Natural killer cell treated with Interleukin-12 subunit alpha and Interleukin-12 subunit beta and Interleukin-15 and Interleukin-18, amount 100 ng/mL, for 72 hours (primary cell): ENCODE measurements at places on chromosomes 12 and 14.

DNA sequence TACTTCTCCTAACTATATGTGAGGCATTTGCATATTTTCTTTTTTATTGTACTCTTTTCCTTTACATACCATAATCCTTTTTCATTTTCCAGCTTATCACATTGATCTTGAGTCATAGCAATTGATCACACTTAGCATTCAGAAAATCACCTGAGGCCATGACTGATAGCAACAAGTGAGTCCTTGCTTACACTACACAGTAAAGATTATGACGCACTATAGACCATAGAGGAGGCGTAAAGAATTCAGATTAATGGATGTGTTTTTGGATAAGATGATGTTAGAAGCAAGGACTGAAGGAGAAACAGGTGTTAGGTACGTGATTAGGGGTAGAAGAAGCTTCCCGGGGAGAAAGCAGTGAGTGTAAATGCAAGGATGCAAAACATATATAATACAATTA, 637.7 kb downstream of the ETNK1 start:
- no peak for DNase-seq

- DNase-seq = no peak
These were observed 51.4 kb downstream of the PLEKHG7 start for GRCh38 chr12:92753976-92754885.

- DNase-seq = no peak
These were observed 462.5 kb upstream of the TBX3 start for GRCh38 chr12:115146453-115146852.

DNA sequence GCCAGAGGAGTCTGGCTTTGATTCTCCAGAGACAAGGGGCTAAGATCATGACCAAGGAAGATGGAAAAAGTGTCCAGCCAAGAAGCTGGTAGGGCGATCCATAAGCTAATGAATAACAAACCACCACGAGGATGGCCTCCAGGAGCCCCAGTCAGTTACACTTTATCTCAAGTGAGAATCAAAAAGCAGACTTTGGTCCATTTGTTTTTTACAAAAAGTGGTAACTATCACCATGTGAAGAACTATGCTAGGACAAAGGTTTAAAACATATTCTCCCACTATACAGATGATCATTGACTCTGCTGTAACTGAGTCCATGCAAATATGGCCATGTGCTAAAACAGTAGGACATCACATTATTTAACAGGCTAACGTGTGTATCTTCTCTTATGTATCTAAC, 13.9 kb downstream of the SETD3 start:
- DNase-seq = no peak

GRCh38 chr14:99183716-99184115, 88.3 kb downstream of the BCL11B start:
- DNase-seq = no peak

DNA sequence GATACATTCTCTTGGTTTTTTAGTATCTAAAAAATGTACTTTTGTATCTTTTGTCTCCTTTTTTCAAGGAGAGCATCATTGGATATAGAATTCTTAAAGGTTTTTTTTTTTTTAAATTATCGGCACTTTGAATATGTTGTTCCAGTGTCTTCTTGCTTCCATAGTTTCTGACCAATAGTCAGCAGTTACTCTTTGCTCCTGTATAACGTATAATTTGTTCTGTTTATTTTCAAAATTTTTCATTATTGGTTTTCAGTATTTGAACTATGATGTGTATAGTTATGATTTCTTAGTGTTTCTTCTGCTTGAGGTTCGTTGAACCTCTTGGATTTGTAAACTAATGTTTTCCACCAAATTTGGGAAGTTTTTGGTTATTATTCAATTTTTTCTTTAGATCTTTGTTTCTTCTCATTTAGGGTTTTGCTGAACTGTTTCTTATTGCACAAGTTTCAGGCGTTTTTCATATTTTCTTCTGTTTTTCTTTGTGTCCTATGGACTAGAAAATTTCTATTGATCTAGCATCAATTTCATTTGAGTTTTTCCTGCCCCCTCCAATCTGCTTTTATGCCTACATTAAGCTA, 93.9 kb downstream of the PLBD1 start:
- DNase-seq = no peak

- no peak for DNase-seq
These were observed 179.9 kb upstream of the PELI2 start for GRCh38 chr14:55938249-55938791.

DNA sequence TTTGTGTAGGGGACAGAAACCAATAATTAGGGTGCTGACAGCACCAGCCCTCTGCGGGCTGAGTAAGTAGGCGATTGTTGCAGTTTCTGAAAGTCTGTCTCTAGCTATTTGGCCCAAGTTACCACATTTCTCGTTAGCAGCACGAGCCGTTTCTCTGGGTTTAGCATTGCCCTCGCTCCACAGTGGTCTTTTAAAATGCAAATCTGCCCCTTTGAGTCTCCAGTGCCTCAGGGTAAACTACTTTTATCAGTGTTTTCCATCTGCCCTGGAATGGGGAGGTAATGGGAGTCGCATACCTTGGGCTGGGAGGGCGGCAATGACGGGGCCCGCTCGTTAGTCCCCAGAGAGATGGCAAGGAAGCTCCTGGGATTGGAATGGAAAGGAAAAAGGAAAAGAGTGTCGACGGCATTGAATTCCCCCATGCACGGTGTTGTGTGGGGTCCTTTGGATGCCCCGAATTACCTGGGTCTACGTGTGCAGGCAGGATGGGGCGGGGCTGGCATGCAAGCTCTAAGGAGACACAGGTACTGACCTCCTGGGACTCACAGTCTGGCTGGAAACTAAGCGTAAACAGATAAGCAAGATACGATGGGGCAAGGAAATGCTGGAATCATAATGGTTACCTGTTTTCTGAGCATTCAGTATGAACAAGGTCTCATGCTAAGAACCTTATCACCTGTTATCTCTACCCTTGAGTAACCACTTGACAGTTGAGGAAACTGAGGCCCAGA, 131.8 kb upstream of the MAP1LC3B2 start:
- no peak for DNase-seq

- DNase-seq = no peak
These were observed 122.1 kb downstream of the PRKD1 start for GRCh38 chr14:29805415-29806123.

DNA sequence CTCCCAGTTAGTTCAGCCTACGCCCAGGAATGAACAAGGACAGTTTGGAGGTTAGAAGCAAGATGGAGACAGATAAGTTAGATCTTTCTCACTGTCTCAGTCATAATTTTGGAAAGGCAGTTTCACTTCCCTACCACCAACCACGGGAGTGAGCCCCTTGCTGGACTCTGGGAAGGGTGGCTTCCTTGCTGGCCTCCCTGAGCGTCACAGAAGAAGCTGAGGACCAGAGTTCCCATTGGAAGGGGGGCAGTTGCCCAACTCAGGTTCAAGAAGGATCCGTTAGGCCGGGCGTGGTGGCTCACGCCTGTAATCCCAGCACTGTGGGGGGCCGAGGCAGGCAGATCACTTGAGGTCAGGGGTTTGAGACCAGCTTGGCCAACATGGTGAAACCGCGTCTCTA, 106.2 kb upstream of the MAX start:
- DNase-seq = no peak

DNA sequence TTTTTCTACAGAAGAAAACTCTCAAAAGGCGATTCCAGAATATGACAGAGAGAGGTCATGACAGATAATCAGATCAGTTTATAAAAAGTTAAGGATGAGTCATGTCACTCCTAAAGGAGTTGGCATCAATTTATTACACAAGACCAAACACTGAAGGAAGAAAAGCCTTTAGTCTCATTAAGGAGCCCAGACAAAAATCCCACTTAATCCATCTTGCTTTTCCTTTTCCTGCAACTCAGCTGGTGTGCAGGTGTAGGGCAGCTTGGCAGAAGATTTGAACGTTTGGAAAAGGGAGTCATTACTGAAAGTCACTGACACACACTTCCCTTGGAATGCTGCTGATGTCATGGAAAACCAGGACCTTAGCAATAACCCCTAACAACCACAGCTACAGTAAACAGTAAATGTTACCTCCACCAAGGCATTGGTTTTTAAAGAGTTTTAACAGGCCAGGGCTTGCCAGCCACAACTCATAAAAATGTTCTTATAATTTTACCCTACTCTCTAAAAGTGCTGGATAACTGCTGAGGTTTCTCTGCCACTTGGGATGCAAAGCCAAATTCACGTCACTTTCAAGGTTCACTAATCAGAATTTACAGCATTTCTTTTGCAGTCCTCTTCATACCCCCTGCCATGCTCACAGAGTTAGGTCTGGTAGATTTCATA, 320.6 kb downstream of the RAD51B start:
- no peak for DNase-seq

DNA sequence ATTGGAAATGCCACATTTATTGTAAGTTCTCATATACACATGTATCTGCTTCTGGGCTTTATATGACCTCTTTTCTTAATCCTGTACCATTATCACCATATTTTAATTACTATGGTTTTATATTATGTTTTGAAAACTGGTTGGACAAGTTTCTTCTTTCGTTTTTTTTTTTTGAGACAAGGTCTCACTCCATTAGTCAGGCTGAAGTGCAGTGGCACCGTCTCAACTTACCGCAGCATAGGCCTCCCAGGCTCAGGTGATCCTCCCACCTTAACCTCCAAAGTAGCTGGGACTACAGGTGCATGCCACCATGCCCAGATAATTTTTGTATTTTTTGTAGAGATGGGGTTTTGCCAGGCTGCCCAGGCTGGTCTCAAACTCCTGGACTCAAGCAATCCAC, 44.6 kb downstream of the GALNT4 start:
- no peak for DNase-seq

DNA sequence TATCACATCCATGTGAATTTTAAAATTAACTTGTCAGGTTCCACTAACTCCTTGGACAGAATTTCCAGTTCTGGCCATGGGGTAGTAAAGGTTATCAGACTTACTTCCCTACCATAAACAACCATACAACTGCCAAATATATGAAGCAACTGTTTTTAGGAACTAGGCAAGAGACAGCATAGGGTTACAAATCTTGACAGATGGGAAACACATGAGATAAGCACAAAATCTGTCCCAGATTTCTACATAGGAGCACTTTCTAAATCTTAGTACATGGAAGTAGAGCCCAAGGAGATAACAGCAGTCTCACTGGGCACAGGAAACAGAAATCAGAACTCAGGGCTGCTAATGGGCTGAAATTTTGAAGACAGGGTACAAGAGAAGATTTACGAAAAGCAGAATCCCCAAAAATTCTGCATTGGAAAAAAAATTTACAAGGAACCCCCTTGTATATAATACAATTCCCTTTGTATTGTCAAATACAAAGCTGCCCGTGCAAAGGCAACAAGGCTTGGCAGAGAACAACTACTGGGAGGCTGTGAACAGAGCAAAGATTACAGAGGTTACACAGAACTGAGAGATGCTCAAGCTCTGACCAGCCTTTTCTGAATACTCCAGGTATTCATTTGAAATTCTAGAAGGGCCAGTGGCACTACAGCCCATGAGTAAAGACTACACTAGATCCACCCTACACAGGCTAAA, 43.2 kb downstream of the GALNT4 start:
- no peak for DNase-seq

DNA sequence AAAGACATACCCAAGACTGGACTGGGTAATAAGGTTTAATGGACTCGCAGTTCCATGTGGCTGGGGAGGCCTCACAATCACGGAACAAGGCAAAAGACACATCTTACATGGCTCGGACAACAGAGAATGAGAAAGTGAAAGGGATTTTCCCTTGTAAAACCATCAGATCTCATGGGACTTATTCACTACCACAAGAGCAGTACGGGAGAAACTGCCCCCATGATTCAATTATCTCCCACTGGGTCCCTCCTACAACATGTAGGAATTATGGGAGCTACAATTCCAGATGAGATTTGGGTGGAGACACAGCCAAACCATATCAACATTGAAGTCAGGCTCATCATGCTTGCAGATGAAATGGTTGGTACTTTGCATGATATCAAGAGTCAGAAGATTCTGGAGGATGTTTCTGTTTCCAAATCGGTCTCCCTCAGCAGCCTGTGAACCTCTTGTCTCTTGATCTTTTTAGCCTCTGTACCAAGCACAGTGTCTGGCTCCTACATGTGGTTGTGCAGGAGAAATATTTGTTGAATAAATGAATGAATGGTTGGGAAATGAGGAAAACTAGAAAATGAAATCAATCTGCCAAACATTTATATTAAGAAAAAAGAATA, 98.6 kb downstream of the VRK1 start:
- DNase-seq = no peak

- DNase-seq = peak; percentile 53
These were observed 380.1 kb downstream of the ALG10 start for GRCh38 chr12:34402228-34402898.

- DNase-seq = peak; percentile 31
These were observed 54.6 kb upstream of the PTGR2 start for GRCh38 chr14:73796893-73797542.

DNA sequence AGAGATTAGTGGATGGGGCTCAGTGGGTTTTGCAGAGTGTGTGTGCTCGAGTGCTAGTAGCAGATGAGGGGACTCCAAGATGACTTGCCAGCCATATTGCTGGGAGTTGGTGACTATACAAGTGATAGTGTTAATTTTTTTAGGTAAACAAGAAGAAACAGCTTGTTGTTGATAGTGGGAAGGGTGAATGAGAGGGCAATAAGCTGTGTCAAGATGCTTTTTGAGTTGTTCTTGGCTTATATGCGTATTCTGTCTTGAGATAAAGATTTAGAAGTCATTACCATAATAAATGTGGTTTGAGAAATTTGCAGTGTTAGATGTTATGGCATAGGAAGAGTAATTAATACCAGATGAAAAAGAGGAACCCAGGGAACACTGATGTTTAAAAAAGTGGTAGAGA, 75.3 kb downstream of the RCOR1 start:
- DNase-seq = no peak

DNA sequence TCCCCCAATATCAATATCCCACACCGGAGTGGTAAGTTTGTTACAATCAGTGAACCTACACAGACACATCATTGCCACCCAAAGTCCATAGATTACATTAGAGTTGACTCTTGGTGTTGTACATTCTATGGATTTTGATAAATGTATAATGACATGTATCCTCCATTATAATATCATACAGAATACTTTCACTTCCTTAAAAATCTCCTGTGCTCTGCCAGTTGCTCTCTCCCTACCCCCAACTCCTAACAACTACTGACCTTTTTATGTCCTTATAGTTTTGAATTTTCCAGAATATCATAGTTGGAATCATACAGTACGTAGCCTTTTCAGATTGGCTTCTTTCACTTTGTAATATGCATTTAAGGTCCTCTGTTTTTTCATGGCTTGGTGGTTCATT, 48.4 kb downstream of the SLC4A8 start:
- DNase-seq = no peak

DNA sequence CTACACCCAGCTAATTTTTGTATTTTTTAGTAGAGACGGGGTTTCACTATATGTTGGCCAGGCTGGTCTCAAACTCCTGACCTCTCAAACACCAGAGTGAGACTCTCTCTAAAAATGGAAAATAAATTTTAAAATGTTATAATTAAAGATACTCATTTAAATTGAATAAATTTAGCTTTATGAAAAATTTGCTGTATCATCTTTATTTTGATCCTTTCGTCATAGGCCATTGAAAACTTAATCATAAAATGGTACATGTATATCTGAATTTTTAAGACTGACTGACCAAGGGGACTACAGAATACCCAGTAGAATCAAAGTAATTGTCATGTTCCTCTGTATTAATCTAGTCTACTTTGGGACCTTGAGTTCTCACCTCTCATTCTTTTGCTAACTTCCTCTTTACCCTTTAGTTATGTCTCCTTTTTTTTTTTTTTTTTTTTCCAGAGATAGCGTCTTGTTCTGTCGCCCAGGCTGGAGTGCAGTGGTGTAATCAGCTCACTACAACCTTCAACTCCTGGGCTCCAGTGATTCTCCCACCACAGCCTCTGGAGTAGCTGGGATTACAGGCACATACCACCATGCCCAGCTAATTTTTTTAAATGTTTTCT, 9.5 kb downstream of the RAB5B start:
- DNase-seq = no peak

- no peak for DNase-seq
These were observed 7.3 kb downstream of the IFFO1 start for GRCh38 chr12:6548556-6548955.

GRCh38 chr12:46981622-46982021, 97.8 kb upstream of the PCED1B start:
- no peak for DNase-seq
